ENCODE measurements at places on chromosomes 7 and 10. TPM values are rescaled to one million over a fixed set of nuclear protein-coding genes. Genes with fewer than 3 reads are reported as not detected.
A peak's percentile ranks its signal among the peaks of the same experiment; 100 is the strongest.

DNA sequence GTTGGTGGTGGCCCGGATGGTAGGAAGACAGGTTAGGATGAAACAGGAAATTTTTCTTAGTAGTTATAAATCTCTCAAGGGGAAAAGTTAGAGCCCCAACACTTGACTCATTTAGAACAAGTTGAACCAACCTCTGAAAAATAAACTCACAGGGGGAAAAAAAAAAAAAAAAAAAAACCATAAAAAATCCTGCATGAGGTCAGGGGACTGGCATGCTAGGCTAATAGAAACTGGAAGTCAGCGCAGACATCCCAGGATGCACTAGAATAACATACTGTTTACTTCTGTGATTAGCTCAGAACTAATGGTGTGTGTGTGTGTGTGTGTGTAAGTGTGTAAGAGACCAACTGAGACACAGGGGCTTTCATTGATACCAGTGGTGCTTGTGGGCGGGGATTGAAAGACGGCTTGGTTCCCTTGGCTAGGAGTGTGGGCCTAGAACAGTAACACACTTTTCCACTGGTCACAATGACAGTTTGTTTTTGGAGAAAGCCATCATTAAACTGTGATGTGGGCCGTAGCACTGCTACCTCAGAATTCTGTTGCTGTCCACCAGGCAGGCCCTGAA lies 491.6 kb upstream of the GALNT17 start:
- DNase-seq = no peak

Gene HPS1
- 32.1 TPM for total RNA-seq

- DNase-seq = no peak
Observed at GRCh38 chr7:157691586-157692459, 355.0 kb downstream of the DNAJB6 start.

GRCh38 chr10:119208553-119208940 lies 1.2 kb downstream of the GRK5 start:
- DNase-seq = no peak

DNA sequence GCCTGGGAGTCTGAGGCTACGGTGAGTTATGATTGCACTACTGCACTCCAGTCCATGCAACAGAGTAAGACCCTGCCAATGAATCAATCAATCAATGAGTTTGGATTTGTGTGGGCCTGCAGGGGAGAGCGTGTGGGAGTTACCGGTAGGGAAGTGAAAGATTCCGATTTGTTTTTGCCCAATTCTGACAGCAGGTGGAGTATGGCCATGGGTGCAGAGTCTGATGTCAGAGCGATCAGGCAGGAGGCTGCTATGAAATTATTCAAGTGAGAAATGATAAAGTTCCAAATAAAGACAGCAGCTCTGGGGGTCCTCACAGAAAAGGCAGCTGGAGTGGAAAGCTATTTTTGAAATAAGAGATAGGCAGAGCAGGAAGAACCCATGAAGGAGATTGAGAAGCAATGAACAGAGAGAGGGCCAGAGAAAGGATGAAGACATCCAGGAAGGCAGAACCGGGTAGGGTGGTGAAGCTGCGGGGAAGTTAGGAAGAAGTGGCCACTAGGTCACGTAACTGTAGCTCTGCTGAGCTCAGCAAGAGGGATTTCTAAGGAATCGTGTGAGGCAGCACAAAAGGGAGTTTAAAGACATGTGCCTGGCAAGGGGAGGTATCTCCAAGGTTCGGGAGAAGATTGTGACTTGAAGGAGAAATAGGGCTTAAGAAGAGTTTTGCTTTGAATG lies 93.7 kb upstream of the NMT2 start:
- no peak for DNase-seq

Gene C7orf57
- total RNA-seq = not detected

Gene EN2
- not detected for total RNA-seq

Gene CFAP70
- total RNA-seq = 2.5 TPM

- peak; percentile 44 for DNase-seq
Observed at GRCh38 chr10:71817831-71818655, 33.0 kb downstream of the PSAP start.

- DNase-seq = no peak
Observed at GRCh38 chr7:102193806-102194205, 92.9 kb upstream of the SH2B2 start.

DNA sequence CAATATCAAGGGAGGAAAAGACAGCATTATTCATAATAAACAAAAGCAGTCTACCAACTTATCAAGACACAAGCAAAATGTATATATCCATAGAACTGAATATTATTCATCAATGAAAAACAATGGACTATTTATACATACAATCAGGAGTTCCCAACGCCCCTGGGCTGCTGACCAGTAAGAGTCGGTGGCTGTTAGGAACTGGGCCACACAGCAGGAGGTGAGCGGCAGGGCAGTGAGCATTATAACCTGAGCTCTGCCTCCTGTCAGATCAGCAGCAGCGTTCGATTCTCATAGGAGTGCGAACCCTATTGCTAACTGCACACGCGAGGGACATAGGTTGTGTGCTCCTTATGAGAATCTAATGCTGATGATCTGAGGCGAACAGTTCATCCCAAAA lies 71.7 kb upstream of the GPR22 start:
- DNase-seq = no peak

GRCh38 chr10:86294346-86295265 lies 72.0 kb downstream of the GRID1 start:
- DNase-seq = no peak

DNA sequence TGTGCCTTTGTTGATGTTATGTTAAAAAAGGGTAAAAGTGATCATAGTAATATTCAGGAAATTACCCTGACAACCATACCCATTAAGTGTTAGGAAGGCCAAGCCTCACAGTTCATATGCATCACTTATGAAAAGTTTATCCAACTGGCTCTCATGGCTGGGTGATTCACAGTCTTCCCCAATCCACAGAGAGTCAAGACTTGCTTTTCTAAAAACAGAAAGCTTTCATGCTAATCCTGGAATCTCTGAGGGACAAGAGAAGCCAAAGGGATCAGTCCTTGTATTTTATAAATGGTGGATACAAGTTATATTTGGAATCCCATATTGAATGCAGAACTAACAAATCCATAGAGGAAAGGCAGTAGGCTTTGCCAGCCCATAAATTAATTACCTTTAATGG lies 218.3 kb downstream of the JAZF1 start:
- no peak for DNase-seq

DNA sequence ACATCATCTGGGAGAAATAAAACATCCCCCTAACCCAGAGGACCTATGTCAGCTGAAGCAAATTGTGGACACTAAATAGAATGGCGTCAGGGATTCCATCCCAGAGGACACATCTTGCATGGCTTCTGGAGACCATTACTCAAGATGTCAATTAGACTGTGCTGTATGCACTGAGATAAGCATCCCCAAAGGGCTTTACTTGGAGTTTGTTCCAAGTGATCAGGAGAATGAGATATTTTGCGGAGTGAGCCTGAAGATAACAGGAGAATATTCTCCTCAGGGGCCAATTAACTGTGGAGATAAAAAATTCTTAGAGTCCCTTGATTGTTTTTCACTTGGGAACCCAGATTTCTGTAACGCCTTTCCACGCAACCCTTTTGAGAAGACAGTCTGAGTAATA lies 4.5 kb upstream of the OR2AE1 start:
- DNase-seq = no peak

Gene OLAH
- total RNA-seq = 2.8 TPM

DNA sequence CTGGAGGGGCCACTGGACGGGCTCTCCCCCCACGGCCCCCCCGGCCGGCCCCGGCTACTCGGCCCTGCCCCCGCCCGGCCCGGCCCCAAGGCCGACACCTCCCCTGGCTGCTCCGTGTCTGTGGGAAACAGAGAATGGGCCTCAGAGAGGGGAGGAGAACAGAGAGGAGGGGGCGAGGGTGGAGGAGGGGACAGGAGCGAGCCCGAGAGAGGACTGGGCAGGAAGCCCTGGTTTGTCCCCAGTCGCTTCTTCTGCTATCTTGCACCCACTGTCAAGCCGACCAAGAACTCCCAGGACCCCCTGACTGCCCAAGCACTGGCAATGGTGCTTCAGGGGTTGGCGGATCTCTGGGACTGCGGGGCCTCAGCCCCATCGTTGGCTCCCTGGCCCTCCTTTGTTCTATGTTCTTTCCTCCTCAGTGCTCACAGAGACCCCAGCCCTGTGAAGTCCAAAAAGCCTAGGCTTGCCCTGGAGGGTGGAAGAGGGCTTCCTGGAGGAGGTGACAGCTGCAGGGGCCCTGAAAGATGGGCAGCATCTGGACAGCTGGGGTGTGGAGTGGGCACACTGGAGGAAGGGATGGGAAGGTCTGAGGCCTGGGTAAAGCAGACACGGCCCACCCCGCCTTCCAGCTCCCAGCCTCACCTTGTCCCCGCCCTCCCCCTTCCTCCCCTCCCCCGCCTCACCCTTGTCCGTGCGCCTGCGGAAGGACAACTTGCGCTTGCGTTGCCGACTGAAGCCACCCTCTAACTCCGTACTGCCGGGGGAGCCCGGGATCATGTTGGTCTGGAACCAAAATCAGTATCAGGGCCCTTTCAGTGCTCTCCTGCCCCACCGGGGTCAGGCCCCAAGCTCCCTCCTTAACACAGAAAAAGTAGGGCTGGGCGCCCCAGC lies 30.1 kb downstream of the KCNH2 start:
- no peak for DNase-seq

Gene EIF5AL1
- total RNA-seq = not detected

- no peak for DNase-seq
Observed at GRCh38 chr7:21886396-21886795, 59.3 kb downstream of the CDCA7L start.

- no peak for DNase-seq
Observed at GRCh38 chr7:105376908-105377533, 11.7 kb downstream of the SRPK2 start.

DNA sequence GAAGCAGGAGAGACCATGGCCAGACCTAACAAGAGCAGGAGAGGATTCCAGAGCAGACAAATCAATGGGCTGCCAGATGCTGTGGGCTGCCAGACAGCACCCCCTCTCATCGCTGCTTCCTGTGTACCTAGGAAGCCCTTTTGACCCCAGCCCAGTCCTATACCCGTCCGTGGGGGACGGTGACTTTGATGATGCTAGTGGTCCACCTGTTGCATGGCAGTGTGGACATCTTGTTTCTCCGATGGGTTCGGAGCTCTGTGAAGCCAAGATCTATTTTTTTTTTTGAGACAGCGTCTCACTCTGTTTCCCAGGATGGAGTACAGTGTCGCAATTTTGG lies 18.2 kb upstream of the GDI2 start:
- no peak for DNase-seq

DNA sequence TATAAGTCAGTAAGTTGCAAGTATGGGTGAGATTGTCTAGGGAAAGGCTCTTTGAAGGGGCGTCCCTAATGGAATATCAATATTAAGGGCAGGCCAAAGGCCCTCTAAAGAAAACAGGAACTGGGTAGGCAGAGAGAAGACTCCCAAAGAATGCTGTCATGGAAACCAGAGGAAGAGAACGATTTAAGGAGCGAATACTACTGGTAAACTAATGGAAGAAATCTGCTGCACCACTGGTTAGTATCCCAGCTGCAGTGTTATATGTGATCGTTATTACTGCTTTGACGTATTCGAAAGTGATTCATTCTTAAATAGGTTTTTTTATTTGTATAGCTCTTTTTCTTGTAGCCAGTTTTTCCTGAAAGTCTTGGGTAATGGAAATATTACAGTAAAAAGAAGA lies 1.3 kb downstream of the CASP2 start:
- DNase-seq = no peak

DNA sequence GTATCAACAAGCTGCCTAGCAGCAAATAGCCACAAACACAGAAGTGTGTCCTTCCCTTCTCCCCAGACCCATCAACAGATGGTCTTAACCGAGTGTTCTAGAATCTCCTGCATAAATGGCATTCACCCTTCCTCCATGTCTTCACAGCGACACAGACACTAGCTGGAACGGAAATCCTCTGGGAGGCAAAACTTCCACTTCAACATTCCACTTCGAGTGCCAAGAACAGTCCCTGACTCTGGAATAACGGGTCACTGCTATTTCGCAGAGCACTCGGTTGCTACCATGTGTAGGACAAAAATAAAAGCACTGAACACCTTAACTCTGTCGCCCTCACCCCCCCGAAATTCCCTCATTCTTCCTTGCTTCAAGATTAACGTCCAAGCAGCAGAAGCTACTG lies 65.1 kb downstream of the SFMBT2 start:
- no peak for DNase-seq

GRCh38 chr7:17030559-17030958 lies 148.8 kb upstream of the AGR3 start:
- no peak for DNase-seq

- DNase-seq = no peak
Observed at GRCh38 chr7:143318661-143319060, 2.8 kb downstream of the CLCN1 start.

DNA sequence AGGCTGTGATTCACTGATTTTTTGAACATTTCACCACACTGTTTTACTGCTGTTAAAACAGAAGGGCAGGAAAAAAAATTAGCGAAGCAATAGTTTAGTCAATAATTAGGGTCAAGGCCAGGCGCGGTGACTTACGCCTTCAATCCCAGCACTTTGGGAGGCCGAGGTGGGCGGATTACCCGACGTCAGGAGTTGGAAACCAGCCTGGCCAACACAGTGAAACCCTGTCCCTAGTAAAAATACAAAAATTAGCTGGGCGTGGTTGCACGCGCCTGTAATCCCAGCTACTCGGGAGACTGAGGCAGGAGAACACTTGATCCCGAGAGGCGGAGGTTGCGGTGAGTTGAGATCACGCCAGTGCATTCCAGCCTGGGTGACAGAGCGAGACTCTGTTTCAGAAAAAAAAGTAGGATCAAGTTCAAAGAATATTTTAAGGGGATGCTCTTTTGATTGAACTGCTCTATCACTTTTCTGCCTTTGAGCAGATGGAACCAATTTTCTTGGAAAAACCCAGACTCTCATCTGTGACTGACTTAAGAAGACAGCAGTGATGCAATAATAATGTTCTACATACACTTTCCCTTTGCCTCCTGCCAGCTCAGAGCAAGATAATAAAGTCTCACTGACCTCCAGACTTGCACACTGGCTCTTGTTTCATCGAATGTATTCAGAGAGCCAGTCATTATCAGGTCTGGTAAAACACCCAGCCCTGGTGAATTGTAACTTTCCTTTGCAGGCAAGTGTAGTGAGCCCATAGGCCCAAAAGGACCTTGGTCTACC lies 1.6 kb upstream of the PPA1 start:
- DNase-seq = peak; percentile 75

DNA sequence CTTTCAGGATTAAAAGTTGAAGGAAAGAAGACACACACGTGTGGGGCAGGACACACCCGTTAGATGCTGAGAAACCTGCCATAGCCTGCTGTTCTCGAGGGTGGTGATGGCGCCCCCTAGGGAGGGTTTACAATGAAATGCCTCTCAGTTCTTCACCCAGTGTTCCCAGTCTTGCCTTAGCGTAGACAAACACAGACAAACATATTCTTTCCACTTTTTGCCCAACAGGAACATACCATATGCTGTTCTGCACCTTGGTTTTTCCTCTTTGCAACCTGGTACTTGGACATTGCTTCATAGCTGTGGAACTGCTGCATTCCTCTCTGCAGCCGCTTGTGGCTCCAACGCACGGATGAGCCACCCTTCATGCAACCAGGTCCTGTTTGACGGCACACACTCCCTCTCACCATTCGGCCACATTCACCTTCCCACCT lies 23.3 kb upstream of the HSPA12A start:
- DNase-seq = peak; percentile 69

DNA sequence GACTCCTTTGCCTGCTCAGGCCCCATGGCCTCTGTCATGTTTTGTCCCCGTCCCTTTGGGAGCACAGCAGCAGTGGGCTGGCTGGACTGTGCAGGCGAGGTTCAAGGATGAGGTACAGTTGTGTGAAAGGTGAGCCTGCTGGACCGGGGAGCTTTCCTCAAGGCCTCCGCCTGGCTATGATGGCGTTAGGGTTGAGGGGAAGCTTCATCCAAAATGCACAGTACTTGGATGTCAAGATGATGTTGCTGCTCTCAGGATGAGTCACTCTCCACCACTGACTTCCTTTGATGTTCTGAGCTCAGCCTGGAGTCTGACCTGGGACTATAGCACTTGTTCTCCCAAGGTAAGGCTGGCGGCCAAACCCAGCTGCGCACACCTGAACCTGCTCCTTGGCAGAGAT lies 152.7 kb upstream of the SHH start:
- no peak for DNase-seq
